Lung microvascular endothelial cell (primary cell): ENCODE measurements at places on chromosomes 12 and 14. TPM values are rescaled to one million over a fixed set of nuclear protein-coding genes. Genes with fewer than 3 reads are reported as not detected.

DNA sequence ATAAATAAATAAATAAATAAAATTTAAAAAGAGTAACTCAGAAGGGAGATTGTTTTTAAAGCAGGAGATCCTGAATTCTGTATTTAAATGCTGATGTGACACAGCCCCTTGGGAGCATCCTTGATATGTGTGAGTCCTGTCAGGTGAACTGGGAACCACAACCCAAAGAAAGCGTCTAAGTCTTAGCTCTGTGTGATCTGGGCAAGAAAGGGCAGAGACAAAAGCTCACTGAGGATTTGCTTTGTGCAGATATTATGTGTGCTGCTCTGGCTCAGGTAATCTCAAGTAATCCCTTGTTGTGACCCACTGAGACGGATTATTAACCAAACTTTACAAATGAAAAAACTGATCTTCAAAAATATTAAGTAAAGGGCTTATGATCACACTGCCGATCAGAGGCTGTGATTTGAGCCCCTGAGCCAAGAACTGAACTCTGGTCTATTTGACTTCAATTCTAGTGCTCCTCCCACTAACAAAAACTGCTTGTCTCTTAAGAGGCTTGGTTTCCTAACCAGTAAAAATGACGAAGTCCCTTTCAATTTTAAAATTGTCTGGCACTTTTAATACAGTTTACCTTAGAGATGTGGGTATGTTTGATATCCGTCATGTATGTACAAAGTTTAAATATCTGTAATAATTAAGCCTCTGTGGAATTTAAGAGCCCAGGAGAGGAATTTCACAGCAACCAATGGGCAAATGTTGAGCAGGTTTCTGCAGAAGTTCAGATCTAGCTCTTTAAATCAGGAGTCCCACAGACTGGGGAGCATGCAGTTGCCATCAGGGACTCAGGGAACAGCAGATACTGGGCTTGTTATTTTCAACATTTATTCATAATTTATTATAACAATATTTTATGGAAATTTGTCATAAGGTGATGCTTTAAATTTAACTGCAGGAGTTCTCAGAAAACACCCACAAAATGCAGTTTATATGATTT lies 46.1 kb downstream of the CPM start:
- no peak for DNase-seq

DNA sequence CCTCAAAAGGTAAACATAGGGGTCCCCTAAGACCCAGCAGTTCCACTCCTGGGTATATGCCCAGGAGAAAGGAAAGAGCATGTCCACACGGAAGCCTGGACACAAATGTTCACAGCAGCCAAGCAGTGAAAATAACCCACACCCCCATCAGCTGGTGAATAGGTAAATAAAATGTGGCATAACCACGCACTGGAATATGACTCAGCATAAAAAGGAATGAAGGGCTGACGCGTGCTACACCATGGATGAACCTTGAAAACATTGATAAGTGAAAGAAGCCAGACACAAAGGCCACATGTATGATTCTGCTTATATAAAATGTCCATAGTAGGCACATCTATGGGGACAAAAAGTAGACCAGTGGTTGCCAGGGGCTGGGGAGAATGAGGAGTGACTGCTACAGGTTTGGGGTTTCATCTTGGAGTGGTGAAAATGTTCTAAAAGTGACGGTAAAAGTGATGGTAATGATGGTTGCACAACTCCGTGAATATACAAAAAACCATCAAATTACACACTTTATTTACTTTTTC lies 3.8 kb upstream of the SCARB1 start:
- peak; percentile 31 for DNase-seq

Gene SMARCD1
- total RNA-seq, result 41.6 and 41.9 TPM in 2 replicates

DNA sequence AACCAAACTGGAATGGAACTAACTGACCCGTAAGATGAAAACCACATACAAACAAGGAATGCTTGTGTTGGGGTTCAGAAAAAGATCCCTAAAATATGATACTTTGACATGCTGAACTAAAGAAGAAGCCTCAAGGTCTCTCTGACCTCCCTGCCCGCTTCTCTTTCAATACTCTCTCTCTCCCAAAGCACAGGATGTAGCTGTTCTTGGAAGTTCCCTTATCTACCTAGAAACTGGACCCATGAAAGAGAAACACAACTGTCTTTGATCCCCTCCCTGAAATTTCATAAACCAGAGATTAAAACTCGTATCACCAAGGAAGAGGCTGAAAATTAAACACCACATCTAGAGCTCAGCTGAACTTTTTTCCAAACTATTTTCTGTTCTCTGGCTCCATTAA lies 76.7 kb upstream of the FERMT2 start:
- no peak for DNase-seq

GRCh38 chr12:63090716-63091115 lies 60.3 kb downstream of the AVPR1A start:
- DNase-seq, result no peak

DNA sequence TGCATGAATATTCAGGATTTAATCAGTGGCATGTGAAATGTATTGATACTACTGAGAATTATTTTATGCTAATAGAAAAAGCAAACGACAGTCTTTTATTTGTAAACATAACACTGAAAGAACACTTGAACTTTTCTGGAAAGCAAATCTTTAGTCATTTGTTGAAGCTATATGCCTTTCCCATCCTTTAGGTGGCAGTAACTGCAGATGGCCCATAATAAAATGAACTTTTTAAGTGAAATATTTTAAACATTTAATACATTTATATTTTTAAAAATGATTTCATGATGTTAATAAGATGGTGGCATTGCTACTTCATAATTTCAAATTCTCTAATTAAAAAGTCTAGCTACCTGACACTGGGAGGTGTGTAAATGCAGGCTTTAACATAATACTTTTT lies 13.9 kb upstream of the KRR1 start:
- DNase-seq, result no peak
